ENCODE measurements at places on chromosomes 4 and X. TPM values are rescaled to one million over a fixed set of nuclear protein-coding genes. Genes with fewer than 3 reads are reported as not detected.

Gene NLGN3
- total RNA-seq, result 0.84 TPM

Gene RTL5
- total RNA-seq, result 2.1 TPM

Gene RADX
- 0.07 TPM for total RNA-seq

Gene EGF
- total RNA-seq, result 0.33 TPM

Gene SEC24B
- 15.1 TPM for total RNA-seq

Gene GAB3
- total RNA-seq, result 0.85 TPM

Gene KLHL13
- total RNA-seq, result 0.27 TPM

Gene ERAS
- not detected for total RNA-seq

Gene TMSB15A
- 0.81 TPM for total RNA-seq

Gene GLOD5
- total RNA-seq, result not detected
